ENCODE measurements at places on chromosomes 1 and 21. TPM values are rescaled to one million over a fixed set of nuclear protein-coding genes. Genes with fewer than 3 reads are reported as not detected.

The SLAMF1 gene
- not detected for total RNA-seq

DNA sequence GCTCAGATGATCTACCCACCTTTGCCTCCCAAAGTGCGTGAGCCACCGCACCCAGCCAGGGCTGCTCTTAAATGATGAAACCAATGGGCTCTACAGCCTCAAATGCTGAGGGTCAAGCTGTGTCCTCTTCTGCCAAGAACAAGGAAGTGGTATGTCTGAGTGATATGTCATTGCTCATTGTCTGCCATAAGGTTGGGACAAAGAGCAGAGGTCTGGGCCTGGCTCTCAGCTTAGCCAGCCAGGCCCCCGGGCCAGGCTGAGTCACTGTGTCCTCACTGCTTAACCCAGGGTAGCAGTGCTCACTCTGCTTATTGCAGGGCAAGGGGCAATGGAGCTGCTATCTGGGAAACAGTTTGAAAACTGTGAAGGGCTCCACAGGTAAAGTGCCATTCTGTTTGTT, 8.3 kb upstream of the ETS2 start:
- DNase-seq: peak; percentile 18

DNA sequence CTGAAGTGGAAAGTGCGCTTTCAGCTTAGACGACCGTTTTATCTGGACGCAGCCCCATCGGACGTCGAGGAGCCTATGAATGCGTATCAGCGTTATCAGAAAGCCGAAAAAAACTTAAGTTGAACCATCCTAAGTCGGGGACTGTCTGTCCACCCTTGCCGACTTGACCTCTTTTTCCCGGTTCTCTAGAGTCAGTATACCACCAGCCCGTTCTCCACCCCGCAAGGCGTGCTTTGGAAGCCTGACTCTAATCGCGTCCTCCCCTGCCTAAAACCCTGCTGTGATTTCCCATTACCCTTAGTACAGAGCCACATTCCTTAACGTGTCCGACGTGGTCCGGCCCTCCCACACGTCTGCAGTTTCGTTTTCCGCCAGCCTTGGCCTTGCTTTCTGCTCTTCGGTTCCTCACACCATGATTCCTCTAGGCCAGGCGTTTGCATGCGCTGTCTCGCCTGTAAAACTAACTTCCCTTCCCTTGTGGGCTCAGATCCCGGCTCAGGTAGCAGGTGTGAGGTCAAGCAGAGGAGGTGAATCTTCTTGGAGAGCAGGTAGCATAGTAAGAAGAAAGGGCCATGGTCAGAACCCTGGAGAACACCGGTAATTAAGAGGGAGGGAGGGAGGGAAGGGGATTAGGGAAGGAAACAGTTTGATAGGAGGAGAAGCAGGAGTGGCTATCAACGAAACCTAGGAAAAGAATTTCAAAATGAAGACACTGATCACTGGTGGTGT, 865 bp downstream of the ADPRS start:
- DNase-seq: no peak

The WNT4 gene
- not detected for total RNA-seq

- DNase-seq: no peak
These were observed 53.8 kb upstream of the DPH5 start for GRCh38 chr1:101079341-101079740.

DNA sequence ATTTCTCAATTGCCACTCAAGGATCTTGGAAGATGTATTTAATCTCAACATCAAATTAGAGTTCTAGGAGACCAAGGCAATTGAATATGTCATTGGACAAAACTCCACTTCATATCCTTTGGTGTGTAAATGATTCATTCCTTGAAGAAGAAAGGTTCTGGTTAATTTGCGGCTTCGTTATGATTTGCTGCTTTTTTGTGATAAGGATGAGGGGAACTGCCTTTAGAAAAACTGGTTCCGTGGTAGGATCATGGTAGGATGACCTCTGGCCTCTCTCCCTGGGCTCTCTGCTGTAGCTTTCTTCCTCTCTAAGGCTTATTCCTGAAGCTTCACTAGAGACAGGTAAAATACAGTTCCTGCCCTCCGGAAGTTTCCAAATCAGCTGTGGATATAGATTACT, 51.5 kb upstream of the ERRFI1 start:
- DNase-seq: no peak

The WASF2 gene
- total RNA-seq: 88.5 TPM

The ERICH3 gene
- not detected for total RNA-seq

The GOLT1A gene
- not detected for total RNA-seq

The UTS2 gene
- not detected for total RNA-seq

DNA sequence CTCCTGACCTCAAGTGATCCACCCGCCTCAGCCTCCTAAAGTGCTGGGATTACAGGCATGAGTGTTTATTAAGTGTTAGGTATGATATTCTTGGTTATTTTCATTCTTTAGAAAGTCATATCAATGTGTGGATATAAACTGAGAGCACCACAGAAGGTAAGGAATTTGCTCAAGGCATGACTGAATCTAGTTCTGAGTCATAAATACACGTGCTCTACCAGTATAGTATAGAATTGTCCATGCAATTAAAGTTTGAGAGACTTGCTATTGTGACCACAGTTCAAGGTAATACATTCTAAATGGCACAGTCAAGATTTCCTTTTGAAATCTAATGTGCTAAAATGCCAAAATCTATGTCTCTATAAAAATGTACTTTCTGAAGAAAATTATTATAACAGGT, 401.1 kb upstream of the CHRM3 start:
- DNase-seq: no peak

DNA sequence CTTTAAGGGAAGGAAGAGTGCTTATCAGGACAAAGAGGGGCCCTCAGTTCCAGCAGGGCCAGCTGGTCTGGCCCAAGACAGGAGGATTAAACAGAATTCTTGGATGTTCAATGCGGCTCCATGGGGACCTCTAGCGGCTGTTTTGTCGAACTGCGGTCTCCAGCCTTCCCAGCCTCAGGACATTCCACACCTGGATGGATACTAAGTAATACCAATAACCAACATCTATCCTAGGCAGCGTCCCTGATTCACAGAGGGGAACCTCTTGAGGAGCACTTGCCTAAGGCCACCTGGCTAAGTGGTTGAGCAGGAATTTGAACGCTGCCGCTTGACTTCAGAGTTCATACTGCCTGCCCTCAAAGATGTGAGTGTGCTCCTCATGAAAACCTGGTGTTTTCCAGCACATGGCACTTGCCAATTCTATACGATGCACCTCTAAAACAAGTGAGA, 15.5 kb upstream of the CD247 start:
- peak; percentile 24 for DNase-seq

- no peak for DNase-seq
These were observed 6.0 kb upstream of the MYOG start for GRCh38 chr1:203091761-203092330.

GRCh38 chr21:44909719-44910118, 11.0 kb downstream of the ITGB2 start:
- no peak for DNase-seq

The WNT9A gene
- 0.61 TPM for total RNA-seq

DNA sequence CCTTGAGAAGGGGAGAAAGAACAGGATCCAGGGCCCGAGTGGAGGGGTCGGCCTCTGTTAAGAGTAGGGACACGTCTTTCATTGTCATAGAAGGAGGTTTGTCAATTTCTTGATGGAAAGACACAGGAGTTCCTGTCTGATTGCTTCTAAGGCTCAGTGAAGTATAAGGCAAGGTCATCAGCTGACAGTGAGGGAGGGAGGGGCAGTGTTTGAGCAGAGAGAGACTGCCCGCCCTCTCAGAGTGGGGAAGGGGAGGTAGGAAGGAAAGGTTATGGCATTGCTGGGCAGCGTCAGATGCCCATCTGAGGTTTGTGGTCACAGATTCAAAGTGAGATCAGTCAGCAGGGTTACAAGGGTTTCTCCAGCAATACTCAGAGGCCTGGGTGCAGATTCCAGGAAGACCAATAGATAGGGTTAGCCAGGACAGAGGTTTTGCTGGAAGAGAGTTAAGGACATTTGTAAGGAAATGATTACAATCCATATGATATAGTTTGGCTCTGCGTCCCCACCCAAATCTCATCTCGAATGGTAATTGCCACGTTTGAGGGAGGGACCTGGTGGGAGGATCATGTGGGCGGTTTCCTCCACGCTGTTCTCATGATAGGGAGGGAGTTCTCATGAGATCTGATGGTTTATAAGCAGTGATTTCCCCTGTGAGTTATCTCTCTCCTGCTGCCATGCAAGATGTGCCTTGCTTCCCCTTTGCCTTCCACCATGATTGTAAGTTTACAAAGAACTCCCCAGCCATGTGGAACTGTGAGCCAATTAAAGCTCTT, 127.2 kb upstream of the GJB5 start:
- DNase-seq: no peak

- no peak for DNase-seq
These were observed 155.8 kb downstream of the TRABD2B start for GRCh38 chr1:47841356-47841755.

The FAM78B gene
- total RNA-seq: not detected

DNA sequence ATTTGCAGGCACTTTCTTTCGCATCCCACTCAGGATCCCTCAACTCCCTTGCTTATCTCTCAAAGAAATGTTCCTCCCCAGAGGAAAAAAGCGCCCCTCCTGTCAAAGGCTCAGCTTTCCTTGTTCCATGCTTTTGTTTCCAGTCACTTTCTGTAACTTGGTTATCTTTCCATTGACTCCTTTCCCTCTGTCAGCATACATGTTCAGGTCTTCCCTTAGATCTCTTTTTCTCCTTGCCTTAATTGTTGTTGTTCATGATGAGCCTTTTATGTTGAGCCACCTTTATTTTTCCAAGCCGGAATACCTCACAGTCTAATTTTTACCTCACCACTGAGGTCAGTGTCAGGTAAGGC, 46.5 kb upstream of the PODN start:
- no peak for DNase-seq

DNA sequence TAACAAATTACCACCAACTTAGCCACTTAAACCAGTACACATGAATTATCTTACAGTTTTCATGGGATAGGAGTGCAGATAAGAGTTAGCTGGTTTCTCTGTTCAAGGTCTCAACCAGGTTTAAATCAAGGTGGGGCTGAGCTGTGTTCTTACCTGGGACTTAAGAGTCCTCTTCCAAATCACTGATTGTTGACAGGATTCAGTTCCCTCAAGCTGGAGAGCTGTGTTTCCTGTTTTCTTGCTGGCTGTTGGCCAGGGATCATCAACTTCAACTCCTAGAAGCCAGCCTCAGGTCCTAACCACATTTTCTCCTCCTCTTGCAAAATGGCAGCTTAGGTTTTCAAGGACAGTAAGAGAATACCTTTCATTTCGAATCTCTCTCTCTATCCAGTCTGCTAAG, 123.8 kb upstream of the CHRM3 start:
- DNase-seq: no peak

The DUSP12 gene
- total RNA-seq: 36.5 TPM

DNA sequence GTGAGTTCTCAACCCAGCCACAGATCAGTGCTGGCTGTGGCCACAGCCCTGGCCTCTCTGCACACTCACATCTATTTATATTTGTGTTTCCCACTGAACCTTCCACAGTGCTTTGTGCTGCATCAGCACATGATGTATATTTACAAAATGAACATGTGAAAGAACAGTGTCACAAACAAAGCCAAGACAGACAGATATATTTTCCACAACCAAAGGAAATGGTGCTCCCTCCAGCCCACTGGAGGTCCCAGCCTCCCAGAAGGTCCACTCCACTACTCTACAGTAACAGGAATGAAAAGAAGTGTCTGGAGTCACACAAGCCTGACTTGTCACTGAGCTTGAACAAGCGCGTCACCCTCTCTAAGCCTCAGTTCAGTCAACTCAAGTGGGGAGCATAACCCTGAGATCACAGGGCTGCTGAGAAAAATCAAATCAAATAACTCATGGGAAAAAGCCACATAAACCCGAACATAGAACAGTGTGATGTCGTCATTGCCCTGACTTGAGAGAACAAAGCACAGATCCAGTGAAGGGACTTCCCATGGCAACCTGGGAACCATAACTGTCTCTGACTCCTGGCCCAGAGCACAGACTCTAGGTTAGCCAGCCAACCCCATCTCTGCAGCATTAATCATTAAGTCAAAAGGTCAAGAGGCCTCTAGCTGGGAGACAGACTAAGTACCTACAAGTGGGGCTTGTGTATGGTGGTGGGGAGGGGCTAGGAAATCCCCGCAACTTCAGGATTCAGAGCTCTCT, 121.2 kb downstream of the TRABD2B start:
- no peak for DNase-seq

DNA sequence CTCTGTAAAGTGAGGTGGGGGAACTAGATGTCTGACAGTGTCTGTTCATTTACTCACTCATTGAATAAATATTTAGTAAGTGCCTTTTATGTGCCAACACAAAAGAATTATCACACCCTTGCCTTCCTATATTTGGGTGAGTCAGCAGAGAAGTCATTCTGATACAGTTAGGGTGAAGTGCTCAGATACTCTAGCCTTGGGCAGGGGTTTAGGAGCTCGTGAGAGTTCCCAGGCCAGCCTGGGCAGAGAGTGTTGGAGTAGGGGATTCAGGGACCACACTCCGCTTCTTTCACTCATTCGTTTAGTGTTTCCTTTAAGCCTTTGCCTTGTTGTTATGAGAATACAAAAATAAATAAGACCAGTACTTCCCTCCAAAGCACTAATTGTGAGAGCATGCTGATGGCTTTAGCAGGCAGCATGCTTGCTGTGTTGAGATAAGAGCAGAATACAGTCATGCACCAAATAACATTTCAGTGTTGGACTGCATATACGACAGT, 83.9 kb downstream of the DYRK1A start:
- peak; percentile 53 for DNase-seq

DNA sequence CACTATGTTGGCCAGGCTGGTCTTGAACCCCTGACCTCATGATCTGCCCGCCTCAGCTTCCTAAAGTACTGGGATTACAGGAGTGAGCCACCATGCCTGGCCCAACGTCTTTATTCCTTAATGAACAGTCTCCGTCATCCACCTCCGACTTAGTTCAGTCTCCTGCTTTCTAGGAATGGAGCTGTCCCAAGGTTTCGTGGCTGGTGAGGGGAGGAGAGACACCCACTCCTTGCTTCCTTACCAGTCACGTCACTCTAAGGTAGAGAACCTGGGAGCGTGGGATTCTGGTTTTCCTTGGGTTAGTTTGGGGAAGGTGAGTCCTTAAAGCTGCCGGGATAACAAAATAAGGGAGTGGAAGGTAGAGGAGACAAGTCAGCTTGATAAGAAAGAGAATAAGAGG, 55.0 kb upstream of the ATP2B4 start:
- no peak for DNase-seq

- peak; percentile 65 for DNase-seq
These were observed 4.5 kb downstream of the FHL3 start for GRCh38 chr1:38000529-38001455.

- DNase-seq: no peak
These were observed 1908.7 kb downstream of the MRPL39 start for GRCh38 chr21:23698619-23699018.

GRCh38 chr1:31063631-31064030, 1.9 kb downstream of the PUM1 start:
- no peak for DNase-seq

All from HFFc6 (cell line).